ENCODE measurements at places on chromosomes 13 and 19.

- DNase-seq = no peak
Observed at GRCh38 chr13:48873587-48873986, 102.1 kb upstream of the FNDC3A start.

GRCh38 chr19:50486823-50487515 is 10.3 kb upstream of the GARIN5A start:
- DNase-seq = no peak

GRCh38 chr19:34359954-34360315 is 5.1 kb upstream of the GPI start:
- no peak for DNase-seq

- no peak for DNase-seq
Observed at GRCh38 chr19:32642771-32643170, 32.2 kb downstream of the ANKRD27 start.

DNA sequence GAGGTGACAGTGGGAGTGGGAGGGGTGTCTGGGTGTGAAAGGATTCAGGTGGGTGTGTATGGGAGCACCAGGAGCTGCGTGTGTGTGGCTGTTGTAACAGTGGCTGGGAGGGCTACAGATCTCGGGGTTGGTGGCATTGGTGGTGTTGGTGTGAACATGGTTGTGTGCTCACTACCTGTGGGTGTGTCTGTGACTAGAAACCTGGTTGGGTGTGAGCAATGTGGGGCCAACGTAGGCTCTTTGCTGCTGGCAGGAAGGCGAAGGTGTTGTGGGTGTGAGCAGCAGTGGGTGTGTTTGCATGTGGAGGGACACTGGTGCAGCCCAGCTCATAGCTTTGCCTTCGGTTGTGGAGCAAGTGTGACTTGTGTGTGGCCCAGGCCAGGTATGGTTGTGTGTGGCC is 3.7 kb upstream of the NR2C2AP start:
- no peak for DNase-seq

- DNase-seq = no peak
Observed at GRCh38 chr13:102191951-102192502, 209.8 kb downstream of the FGF14 start.

- DNase-seq = no peak
Observed at GRCh38 chr19:37551129-37551993, 43.2 kb downstream of the ZNF571 start.

- DNase-seq = no peak
Observed at GRCh38 chr19:6376512-6377190, 918 bp upstream of the PSPN start.

- peak; percentile 59 for DNase-seq
Observed at GRCh38 chr13:49690133-49690994, 922 bp downstream of the EBPL start.

DNA sequence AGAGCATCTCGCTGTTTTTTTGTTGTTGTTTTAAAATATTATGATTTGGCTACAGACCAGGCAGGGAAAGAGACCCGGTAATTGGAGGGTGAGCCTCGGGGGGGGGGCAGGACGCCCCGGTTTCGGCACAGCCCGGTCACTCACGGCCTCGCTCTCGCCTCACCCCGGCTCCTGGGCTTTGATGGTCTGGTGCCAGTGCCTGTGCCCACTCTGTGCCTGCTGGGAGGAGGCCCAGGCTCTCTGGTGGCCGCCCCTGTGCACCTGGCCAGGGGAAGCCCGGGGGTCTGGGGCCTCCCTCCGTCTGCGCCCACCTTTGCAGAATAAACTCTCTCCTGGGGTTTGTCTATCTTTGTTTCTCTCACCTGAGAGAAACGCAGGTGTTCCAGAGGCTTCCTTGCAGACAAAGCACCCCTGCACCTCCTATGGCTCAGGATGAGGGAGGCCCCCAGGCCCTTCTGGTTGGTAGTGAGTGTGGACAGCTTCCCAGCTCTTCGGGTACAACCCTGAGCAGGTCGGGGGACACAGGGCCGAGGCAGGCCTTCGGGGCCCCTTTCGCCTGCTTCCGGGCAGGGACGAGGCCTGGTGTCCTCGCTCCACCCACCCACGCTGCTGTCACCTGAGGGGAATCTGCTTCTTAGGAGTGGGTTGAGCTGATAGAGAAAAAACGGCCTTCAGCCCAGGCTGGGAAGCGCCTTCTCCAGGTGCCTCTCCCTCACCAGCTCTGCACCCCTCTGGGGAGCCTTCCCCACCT is 183.3 kb downstream of the KDM4B start:
- no peak for DNase-seq

GRCh38 chr19:36009220-36009619 is 607 bp upstream of the SYNE4 start:
- DNase-seq = no peak

DNA sequence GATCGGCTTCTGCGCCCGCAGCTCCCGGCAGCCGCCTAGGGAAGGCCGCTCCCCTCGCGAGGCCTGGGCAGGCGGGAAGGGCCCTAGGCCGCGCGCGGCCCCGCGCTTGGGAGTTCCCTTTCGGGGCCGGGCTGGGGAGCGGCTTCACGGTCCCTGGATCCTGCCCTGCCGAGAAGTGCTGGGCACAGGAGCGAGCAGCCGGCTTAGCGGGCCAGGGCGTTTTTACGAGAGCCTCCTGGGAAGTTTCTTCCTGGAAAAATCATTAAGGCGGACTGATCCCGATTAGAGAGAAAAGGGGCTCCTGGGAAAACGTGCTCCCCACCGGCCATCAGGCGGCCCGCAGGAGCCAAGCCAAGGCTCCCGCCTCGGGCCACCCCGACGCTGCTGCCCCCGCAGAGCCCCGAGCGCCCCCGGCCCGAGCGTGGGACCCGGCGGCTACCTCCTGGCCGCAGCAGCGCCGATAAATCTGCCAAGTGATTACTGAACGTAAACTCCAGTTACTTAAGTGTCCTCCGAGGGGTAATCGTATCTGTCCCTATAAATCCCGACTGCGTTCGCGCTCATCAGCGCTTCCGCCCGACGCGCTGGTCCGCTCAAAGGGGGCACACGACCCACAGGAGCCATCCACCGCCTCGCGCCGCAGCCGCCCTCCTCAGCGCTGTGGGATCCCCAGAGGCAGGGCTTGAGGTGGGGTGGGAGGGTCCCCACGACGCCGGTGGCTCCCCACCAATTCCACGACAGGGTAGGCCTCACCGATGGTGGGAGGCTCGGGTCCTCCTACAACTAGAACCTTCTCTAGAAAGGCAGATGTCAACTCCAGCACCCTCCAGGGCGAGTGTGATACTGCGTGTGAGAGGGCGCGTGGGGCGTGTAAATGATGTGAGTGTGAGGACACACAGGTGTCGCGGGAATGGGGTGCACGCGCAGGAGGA is 2.8 kb downstream of the ZIC5 start:
- no peak for DNase-seq

- no peak for DNase-seq
Observed at GRCh38 chr19:40702337-40703012, 12.0 kb upstream of the NUMBL start.

GRCh38 chr19:46225558-46226004 is 4.0 kb upstream of the IGFL1 start:
- no peak for DNase-seq

Data from AML-193 (cell line).